ENCODE measurements at places on chromosomes 4 and X.

DNA sequence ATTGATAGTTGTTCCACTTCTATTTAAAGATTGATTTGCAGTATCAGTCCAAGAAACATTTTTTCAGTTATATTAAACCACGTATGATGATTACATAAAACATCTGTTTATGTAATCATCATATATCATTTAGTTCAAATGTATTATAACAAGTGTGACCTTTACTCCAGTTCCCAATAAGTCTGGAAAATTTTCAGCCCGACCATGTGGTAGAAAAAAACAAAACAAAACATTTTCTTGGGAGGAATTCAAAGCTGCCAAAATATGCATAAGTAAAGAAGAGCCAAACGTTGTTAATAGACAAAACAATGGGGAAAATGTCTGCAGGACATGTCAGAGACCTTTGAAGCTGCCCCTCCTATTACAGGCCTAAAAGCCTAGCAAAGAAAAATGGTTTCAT is 709.1 kb downstream of the FAT4 start:
- DNase-seq, result no peak

DNA sequence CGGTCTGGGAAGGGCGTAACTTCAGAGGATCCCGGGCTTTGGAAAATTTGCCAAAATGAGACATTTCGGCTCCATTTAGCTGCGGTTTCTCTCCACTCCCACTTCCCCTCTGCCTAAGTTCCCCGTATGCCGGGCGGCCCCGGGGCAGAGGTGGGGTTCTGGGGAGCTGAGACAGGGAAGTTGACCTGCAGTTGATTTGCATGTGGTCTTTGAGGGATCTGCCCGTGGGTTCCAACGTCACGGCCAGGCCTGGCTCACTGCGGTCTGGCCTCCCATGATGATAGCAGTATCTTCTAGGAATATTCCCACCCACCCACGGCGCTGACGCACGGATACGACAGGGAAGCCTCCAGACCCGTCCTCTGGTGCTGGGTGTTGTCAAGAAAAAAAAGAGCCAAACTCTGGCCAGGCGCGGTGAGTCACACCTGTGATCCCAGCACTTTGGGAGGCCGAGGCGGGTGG is 27.3 kb upstream of the CRLF2 start:
- DNase-seq, result no peak

DNA sequence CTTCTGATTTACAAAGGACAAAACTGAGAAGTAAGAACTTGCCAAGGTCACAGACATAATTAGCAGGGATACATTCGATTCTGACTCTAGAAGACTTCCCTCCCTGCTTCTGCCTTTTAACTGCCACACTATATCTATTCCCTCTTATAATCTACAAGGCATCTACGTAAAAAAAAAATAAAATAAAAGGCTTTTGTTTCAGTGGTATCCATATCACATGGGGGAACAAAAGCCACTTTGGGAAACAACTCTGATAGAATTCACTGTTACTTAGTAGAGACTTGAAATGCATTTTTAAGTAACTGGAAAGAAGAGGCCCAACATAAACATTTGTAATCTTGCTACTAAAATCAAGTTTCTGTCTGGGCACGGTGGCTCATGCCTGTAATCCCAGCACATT is 247.2 kb downstream of the SCFD2 start:
- DNase-seq, result no peak

GRCh38 chr4:108762559-108763225 is at the start of gene ETNPPL:
TSS of gene ETNPPL (minus strand) at chr4:108763053. CDS start at chr4:108762898, 155 bp downstream.
- no peak for DNase-seq

DNA sequence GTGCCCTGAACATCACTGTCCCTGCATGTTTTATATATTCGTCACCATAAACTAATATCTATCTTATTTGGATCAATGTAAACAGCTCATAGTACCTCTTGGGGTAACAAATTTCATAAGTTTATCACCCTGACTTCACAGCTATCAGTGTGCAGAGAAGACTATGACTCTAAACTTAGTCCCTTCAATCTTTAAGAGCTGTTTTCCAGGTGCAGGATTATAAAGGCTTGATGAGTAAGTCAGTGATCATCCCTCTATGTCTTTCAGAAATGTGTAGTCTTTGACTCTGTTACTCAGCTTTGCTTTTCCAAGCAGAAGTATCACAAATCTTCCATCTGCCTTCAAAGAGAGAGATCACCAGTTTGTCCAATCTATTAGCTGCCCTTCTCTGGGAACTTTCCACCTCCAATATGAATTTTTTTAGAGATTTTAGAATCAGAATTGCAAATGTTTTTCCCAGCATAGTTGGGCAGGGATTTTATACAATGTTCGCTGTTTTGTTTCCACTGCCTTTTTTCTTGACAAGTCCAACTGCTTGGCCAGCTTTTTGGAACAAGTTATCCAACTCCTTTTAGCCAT is 45.1 kb upstream of the TSPAN7 start:
- no peak for DNase-seq
